ENCODE measurements at places on chromosomes 5 and 9. TPM values are rescaled to one million over a fixed set of nuclear protein-coding genes. Genes with fewer than 3 reads are reported as not detected.

Gene CSNK1A1
- 504 TPM for total RNA-seq

Gene P4HA2
- 200 TPM for total RNA-seq

Gene CA9
- not detected for total RNA-seq

Gene SCGB3A2
- total RNA-seq = not detected

Gene LTC4S
- 1.6 TPM for total RNA-seq

Gene SPINK13
- total RNA-seq = not detected

Gene ACTBL2
- total RNA-seq = not detected
